CD4-positive, alpha-beta T cell treated with Interleukin-10 for 1 hour (primary cell): ENCODE measurements at places on chromosomes 4 and X.

GRCh38 chrX:53481816-53482465 lies 47.8 kb upstream of the HSD17B10 start:
- peak; percentile 56 for DNase-seq

DNA sequence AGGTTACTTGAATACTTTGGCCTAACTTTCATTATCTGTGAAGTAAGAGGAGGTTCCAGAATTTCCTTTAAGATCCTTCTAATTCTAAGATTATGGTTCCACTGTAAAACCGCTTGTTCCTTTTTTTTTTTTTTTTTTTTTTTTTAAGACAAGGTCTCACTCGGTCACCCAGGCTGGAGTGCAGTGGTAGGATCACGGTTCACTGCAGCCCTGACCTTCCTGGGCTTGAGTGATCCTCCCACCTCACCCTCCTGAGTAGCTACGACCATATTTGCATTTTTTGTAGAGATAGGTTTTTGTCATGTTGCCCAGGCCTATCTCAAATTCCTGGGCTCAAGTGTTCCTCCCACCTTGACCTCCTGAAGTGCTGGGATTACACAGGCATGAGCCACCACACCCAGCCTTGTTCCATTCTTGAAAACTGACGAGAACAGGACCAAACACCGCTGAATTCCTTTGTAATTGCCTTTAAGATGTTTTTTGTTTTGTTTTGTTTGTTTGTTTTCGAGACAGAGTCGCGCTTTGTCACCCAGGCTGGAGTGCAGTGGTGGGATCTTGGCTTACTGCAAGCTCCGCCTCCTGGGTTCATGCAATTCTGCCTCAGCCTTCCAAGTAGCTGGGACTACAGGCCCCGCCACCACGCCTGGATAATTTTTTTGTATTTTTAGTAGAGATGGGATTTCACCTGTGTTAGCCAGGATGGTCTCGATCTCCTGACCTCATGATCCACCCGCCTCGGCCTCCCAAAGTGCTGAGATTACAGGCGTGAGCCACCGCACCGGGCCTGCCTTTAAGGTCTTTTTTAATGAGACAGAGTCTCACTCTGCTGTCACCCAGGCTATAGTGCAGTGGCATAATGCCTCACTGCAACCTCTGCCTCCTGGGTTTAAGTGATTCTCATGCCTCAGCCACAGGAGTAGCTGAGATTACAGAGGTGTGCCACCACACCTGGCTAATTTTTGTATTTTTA lies 6.8 kb downstream of the PDS5A start:
- no peak for DNase-seq

GRCh38 chrX:21691512-21692018 lies 33.4 kb upstream of the KLHL34 start:
- DNase-seq, result no peak

DNA sequence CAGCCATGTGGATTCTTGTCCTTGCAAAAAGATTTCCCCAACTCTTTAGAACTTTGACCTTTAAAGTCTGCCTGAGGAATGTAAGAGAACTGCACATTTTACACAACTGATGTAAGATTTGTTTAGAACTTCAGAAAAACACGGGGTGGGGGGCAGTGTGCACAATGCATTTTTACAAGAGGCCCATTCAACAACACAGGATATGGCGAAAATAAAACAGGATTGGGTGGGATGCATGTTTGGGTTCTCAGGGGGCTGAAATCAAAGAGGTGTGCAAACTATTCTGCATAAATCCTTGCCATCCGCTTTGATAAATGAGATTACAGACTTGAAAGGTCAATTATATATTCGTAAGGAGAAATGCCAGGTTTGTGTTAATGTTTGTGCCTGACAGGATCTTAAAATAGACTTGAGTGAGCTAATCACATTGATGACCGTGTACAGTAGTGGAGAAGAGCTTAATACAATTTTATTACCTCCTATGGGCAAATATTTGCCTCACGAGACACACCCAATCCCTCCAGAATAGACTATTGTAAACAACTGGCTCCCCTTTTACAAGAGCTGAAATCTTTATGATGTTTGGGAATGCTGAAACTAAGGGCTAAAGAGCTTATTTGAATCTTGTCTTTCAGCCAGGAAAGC lies 184.1 kb upstream of the LEF1 start:
- no peak for DNase-seq

DNA sequence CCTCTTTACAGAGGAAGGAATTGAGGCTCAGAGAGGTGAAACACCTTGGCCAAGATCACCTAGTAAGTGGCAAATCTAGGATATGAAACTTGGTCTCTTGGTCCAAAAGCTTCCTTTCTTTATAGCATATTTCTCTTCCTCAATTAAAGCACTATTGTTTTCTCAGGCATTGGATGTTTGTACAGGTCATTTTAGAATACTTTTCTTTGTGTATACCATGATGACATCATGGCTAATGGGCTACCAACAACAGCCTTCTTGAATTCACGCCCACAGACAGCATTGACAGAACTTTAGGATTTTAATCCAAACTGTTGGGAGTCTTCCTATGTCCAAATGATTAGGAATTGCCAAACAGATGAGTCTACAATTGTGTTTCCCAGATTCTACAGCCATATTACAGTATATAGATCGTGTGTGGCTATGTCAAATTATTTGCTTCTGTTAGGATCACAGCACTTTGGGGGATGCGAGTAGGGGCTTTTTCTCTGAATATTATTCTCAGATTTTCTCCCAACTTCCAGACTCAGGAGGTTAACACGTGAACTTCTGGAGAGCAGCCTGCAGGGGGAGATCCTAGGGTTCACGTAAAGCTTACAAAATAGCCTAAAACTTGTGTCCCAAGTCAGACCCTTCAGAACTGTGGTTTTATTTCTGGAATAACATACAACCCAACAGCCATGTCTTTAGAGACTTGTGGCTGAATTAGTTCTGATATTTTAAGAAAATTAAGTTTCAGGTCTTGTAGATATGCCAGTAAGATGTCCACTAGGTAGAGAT lies 191.8 kb downstream of the SHROOM3 start:
- DNase-seq, result no peak

- no peak for DNase-seq
Measured at GRCh38 chr4:3465698-3466671, 2.9 kb downstream of the DOK7 start.

GRCh38 chr4:21765810-21766407 lies 182.7 kb downstream of the KCNIP4 start:
- peak; percentile 23 for DNase-seq

DNA sequence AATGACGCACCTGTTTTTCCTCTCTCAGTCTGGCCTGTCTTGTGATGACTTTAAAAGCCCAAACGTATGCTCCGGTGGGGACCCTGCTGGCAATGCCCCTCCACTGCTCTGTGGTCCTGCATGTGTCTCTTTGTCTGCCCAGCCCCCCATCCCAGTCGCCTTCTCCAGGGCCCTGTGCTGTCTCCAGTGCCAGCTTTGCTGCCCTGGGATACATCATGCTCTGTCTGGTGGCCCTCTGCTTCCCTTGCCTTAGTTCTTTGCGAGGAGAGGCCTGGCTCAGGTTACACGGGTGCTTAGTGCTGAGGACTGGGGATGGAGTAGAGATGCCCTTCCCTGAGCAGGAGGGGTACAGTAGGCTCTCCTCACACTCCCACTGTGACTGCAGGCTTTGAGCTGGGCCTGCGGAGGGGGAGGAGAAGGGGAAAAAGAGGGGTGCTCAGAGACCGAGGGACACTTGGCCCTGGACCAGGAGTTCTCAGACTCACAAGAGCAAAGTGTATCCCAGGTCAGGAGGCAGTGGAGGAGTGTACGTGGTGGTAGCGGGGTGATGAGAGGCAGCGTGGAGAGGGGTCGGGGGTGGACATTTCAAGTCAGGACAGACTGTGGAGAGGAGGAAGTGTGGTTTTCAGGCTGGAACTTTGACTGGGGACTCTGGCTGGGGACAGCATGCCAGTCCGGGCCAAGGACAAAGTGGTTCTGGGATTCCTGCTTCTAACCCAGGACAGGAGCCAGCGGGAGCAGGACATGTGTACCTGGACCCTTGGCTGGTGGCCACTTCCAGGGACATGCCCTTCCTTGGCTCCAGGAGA lies 2.8 kb downstream of the APLN start:
- no peak for DNase-seq

DNA sequence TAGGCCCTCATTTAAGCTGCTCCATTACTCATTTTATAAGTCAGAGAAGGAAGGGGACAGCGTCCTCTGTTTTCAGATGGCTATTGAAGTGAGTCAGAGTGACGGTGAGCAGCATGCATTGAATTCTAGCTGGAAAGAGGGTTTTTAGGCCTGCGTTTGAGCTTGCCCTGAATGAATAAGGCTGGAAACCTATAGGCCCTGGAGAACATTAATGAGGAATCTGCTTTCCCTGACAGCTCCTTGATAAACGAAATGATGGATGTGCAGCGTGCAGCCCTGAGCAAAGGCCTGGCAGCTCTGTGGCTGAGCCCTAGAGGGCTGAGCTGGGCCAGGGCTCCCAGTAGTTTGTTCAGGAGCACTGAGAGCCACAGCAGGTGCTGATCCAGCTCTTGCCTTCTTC lies 33.4 kb downstream of the TBL1X start:
- no peak for DNase-seq

DNA sequence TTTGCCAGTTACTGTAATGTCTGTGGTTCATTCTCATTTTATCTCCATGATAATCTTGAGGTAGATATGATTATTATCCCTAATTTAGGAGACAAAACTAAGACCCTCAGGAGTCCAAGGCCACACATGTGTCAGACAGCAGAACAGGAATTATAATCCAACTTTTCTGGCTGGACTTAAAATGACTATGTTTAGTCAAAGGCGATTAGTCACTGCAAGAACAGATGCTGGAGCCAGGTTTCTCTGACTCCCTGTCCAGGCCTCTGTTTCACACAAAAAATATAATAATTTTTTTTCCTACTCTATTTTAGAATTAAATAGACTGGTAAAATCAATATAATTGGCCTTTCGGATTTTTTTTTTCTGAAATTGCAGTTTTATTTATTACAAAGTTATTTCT lies 56.7 kb upstream of the TMEM131L start:
- no peak for DNase-seq

- DNase-seq, result no peak
Measured at GRCh38 chrX:154751669-154752271, 893 bp upstream of the GAB3 start.

- DNase-seq, result no peak
Measured at GRCh38 chrX:29726811-29727210, 488.6 kb upstream of the MAGEB2 start.

DNA sequence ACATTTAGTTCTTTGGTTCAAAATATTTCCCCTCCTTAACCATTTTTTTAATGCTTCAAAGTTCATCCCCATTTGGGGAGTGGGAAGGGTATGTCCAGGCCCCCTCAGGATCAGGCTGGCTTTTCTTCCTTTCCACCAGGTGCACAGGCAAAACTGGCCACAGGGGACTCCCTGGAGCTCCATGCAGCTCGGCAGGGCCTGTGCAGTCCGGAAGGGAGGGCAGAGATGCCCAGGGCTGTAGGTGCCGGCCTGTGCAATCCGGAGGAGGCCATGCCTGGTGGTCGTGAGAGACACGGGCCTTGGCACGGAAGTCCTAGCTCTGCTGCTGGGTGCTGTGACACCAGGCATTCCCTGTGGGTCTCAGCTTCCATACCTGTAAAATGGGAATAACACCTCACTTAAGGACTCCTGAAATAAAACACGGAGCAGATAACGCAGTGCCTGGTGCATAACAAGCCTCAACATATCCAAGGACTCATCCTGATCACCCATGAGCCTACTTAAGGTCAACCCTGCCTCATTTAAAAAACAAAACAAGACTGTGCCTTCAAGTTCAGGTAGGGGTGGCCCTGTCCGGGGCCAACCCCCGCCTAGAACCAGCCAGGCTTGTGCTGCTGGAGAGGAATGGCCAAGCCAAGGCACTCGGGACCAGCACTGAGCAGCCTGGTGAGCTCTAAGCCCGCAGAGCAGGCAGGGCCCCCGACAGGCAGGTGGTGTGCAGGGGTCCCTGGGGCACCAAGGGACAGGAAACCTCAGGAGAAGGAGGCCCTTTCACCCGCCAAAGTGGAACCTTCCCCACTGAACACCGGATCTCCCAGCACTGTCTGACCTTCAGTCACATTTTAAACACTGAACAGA lies 21.2 kb upstream of the CYP4V2 start:
- no peak for DNase-seq

DNA sequence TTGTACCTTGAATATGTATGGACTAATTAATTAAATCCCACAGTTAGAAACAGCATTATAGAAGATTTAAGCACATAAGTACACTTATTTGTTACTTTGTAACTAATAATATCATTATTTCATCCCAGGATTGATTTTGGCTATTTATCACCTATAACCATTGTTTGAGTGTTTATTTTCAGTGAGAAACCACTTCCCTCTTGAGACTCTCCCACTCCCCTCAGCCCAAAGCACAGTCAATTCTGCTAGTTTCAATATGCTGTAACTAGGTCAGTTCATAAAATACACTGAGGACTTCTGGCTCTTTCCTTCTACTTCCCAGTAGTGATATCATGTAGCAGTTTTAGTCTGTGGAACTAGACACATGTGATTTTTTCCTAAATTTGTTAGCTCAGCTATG lies 16.3 kb downstream of the OFD1 start:
- no peak for DNase-seq

GRCh38 chr4:183178201-183178600 lies 79.1 kb downstream of the WWC2 start:
- no peak for DNase-seq

- no peak for DNase-seq
Measured at GRCh38 chr4:40122941-40123340, 66.3 kb downstream of the N4BP2 start.
